ENCODE measurements at places on chromosomes 1 and 21.

DNA sequence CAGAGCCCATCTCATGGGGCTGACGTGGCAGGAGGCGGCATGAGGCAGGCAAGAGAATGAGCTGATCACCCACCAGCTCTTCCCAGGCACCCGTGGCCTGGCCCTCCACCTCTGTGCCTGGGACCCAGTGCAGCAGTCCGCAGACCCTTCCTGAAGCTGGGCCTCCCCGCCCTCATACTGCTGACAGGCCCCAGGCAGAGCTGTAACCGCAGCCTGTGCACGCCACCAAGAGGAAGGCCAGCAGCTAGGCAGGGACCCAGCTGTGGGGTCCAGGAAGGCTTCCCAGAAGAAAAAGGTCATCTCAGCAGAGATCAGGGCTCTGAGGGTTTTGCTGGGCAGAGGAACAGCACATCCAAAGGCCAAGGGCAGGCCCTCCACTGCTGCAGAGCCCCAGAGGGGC is 9.8 kb upstream of the MTFR1L start:
- DNase-seq = no peak

- no peak for DNase-seq
Observed at GRCh38 chr1:64072089-64072793, 131.2 kb upstream of the UBE2U start.

- peak; percentile 32 for DNase-seq
Observed at GRCh38 chr1:118335331-118335732, 150.3 kb upstream of the SPAG17 start.

DNA sequence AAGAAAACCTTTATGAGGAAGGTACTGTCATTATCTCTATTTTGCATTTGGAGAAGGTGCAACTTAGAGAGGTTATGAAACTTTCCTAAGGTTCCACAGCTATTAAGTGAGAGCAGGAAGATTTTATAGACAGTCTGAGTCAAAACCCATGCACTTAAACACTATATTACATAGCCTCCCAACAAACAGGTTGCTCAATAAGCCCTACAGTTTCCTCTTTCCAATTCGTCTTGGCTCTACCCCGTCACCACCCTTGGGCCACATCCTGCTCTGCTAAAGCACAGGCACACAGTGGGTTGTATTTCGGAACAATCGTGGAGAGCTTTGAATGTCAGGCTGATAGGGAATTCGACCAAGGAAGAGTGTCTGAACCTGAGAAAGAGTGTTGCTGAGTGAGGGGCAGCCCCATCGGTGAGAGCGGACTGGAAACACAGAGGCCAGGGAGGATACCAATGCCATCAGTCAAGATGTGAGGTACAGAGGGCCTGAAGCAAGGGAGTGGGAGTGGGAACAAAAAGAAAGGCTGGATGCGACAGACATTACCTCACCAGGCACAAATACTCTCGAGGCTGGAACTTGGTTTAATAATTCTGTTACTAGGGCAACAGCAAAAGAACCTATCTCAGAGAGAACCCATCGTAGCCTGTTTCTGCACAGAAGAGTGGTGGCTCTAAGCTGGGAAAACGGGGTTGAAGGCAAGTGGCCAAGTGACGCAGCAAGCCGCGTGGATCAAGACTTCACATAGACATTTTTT is 6.3 kb upstream of the LRRC52 start:
- no peak for DNase-seq

- DNase-seq = no peak
Observed at GRCh38 chr1:85258536-85259117, 835 bp downstream of the C1orf52 start.

GRCh38 chr1:19684677-19685076 is 20.0 kb downstream of the HTR6 start:
- DNase-seq = no peak

GRCh38 chr1:60622486-60622885 is 459.9 kb upstream of the NFIA start:
- DNase-seq = no peak

GRCh38 chr1:45925728-45926287 is 122.4 kb downstream of the MAST2 start:
- DNase-seq = peak; percentile 23
